ENCODE measurements at places on chromosomes 7 and 10. TPM values are rescaled to one million over a fixed set of nuclear protein-coding genes. Genes with fewer than 3 reads are reported as not detected.

GRCh38 chr10:83632701-83633100 lies 506.6 kb upstream of the GHITM start:
- DNase-seq: no peak

DNA sequence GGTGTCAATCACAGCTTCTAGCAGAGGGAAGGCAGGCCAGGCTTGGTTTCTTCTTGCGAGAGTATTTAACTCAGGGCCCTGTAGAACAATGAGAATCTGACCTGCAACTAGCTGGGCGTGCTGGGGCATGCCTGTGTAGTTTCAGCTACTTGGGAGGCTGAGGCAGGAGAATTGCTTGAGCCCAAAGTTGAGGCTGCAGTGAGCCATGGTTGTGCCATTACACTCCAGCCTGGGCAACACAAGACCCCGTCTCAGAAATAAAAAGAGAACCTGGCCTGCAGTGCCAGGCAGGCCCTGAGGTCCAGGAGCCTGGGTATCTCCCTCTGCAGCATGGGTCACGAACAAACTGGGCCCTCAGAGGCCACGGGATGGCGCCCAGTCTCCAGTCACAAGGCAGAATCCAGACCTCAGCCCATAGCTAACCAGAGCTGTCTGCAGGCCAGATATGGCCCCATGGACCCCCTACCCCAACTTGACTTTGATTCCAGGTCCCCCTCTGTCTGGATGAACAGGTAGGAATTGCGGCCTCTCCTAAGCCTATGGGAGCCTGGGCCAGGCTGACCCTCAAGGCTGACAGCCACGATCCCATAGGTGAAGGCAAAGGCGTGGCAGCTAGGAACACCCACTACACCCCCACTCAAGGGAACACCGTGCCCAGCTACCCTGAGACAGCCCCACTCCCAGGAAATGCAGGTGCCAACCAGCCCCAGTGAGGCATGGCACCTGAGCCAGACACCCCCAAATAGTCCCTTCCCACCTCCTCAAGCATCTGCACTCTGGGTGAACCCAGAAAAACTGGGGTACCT lies 102.7 kb upstream of the TNRC18 start:
- peak; percentile 75 for DNase-seq

PRSS37 gene
- not detected for total RNA-seq

DNA sequence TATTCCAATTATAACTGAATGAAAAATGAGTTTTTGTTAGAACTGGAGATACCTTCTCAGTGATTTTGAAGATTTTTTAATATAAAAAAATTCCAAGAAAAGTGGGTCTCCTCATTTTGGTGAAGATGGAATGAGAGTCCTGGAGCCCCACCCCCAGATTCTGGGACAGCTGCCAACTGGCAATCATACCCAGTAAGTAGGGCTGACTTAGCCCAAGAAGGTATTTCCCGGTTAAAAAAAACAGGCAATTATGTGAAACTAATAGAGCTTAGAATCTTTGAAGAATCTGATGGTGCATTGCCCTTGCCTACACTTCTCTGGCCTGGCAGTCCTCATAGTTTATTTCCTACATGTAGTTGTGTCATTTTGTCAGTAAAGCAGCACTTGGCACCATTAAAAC lies 52.8 kb upstream of the VWDE start:
- no peak for DNase-seq

- no peak for DNase-seq
These were observed 32.2 kb downstream of the DNAJB6 start for GRCh38 chr7:157368955-157369354.

GRCh38 chr7:29288181-29289091 lies 93.9 kb downstream of the CHN2 start:
- no peak for DNase-seq

FGL2 gene
- total RNA-seq: 8.8 TPM

CPVL gene
- 9.4 TPM for total RNA-seq

ACSM6 gene
- total RNA-seq: not detected

DNA sequence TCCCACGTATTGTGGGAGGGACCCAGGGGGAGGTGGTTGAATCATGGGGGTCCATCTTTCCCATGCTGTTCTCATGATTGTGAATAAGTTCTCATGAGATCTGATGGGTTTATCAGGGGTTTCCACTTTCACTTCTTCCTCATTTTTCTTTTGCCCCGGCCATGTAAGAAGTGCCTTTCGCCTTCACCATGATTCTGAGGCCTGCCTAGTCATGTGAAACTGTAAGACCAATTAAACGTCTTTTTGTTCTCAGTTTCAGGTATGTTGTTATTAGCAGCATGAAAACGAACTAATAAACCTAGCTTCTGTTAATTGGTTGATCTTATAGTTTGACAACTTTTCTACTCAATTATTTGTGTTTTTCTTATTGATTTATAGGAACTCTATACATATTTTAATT lies 206.3 kb downstream of the NXPH1 start:
- no peak for DNase-seq

DNA sequence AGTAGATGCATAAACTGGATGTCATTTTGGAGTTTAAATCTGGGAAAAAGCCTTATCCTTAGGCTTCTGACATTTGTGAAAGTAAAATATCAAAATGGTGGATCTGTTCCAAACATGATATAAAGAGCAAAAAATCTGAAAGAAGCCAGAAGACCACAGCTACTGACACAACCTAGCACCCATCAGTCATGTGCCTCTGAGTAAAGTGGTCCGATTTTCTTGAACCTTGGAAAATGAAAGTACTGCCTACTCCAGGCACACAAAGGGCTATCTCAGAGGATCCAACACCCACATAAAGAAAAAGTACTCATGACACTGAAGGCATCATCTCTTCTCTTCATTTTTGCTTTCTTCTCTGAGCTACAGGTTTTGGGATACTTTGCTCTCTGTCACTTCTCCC lies 150.7 kb downstream of the KMT2E start:
- no peak for DNase-seq
